ENCODE measurements at places on chromosomes 7 and 10.
A peak's percentile ranks its signal among the peaks of the same experiment; 100 is the strongest.

DNA sequence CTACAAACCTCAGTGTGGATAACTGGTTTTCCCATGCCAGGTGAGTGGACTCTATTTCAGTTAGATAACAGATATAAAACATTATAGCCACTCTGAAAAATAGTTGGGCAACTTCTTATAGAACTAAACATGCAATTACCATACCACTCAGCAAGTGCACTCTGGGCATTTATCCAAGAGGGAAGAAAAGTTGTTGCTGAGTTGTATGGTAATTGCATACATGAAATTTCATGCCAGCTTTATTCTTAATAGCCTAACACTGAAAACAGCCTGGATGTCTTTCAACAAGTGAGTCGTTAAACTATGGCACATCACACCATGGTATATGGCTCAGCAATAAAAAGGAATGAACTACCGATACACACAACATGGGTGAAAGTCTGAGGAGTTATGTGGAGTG, 10.6 kb upstream of the UPP1 start:
- no peak for DNase-seq

- DNase-seq: no peak
Measured at GRCh38 chr7:118573085-118573484, 348.6 kb downstream of the ANKRD7 start.

GRCh38 chr7:28808796-28809533, 149.2 kb downstream of the TRIL start:
- DNase-seq: no peak

- no peak for DNase-seq
Measured at GRCh38 chr10:46525824-46526681, 30.4 kb downstream of the GPRIN2 start.

GRCh38 chr7:137829337-137829992, 17.3 kb downstream of the DGKI start:
- no peak for DNase-seq

DNA sequence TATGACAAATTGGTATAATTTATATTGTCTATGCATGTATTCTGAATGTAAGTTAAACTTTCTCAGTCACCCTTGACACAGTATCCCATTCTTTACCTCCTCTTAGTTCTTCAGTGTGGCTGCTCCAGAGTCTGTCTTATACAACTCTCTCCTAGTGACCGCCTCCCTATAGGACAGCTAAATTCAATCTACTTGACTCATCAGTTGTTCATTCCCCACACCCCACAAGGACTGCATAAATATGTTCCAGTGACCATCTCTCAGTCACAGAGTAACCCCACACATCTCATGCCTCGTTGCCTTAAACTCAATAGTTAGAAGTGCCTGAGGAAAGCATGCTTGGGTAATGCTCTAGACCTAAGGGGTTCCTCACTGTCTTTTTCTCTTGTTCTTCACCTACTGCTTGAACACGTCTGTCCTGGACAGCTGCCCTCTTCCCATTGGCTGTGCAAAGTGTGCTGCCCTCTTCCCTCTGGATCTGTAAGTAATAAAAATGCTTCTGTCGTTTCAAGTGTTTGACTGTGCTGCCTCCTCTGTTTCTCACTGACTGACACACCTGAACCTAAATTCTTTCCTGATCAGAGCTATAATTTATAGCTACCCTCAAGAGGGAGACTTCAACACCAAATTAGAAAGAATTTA, 494.6 kb upstream of the GRM3 start:
- no peak for DNase-seq

DNA sequence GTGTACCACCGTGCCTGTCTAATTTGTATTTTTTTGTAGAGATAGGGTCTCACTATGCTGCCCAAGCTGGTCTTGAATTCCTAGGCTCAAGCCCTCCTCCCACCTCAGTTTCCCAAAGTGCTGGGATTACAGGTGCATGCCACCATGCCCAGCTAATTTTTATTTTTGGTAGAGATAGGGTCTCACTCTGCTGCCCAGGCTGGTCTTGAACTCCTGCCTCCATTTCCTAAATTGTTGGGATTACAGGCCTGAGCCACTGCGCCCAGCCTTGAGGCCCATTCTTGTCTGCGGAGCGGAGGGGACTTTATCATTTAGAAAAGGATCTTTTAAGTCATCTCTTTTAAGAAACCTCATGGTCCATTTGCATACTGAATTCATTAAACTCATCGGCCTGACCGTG, 221.4 kb upstream of the SH2B2 start:
- DNase-seq: no peak

GRCh38 chr7:129821476-129821875, 131.3 kb downstream of the UBE2H start:
- no peak for DNase-seq

GRCh38 chr10:17115683-17116082, 13.9 kb downstream of the CUBN start:
- peak; percentile 9 for DNase-seq

Measured in NCI-H526 (cell line).